ENCODE measurements at places on chromosomes 3 and 15.
A peak's percentile ranks its signal among the peaks of the same experiment; 100 is the strongest.

DNA sequence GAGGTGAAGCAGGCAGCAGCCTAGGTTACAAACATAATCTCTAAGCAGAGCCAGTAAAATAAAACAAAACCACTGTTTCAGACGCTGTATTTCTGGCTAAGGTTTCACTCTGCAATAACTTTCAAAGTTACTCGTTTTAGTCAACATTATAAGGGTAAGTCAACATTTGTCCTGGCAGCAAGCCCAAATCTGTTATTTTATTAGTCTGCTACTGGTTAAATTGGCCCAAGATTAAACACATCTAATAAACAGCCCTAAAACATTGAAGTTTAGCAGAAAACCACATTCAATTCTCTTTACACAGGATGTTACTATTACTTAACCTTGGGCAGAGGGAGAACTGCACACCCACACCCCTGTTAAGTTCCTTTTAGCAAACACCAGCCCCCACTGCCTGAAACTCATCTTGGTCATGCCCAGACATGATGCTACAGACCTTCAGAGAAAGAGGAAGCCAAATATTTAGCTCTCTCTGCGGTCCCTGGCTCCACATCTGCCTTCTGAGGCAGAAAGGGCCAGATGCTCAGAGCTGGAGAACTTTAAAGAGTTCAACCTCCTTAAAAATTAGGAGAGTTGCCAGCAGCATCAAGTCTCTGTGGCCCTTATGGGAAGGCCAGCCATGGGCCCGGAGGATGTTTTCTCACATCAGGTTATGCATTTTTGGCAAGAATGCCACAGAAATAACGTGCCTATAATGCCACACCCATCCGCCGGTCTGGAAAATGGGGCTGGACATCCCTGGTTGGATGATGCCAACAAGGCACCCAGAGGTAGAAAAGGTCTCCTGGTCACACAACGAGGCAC lies 17.9 kb downstream of the ARHGEF3 start:
- peak; percentile 95 for DNase-seq

DNA sequence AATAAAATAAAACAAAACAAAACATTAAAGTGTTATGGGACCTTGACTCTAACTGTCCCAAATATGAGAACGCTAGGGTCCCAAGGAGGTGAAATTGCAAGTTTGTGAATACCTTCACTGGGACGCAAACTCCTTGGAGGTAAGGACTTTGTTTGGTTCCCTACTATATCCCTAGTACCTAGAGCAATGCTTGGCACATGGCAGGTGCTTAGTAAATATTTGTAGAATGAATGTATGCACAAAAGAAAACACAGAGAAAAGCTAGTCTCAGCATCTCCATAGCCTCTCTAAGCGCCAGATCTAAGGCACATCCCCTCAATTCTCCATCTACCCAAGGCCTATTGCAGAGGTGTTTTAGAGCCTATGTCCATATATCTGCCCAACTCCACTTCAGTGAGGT lies 30.5 kb downstream of the GPR176 start:
- no peak for DNase-seq

GRCh38 chr3:3180456-3180855 lies 965 bp upstream of the CRBN start:
- no peak for DNase-seq

DNA sequence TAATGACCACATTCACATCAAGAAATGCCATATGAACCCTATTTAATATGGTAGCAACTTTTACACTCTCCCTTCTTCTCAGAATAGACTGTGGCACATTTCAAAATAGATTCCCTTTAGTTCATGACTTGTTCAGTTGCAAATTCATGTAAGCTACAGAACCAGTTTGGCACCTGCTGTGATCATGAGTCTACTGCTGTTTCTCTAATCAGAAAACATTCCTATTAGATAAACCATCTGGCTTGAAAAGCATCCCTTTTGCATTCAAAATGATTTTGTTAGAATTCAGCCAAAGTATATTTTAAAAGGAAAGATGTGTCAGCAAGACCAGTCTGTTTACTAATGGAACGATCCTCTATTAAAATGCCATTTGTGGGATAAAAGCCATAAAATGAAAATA lies 304.4 kb downstream of the BCHE start:
- no peak for DNase-seq

GRCh38 chr3:52121813-52122212 lies 32.4 kb downstream of the POC1A start:
- DNase-seq, result no peak

DNA sequence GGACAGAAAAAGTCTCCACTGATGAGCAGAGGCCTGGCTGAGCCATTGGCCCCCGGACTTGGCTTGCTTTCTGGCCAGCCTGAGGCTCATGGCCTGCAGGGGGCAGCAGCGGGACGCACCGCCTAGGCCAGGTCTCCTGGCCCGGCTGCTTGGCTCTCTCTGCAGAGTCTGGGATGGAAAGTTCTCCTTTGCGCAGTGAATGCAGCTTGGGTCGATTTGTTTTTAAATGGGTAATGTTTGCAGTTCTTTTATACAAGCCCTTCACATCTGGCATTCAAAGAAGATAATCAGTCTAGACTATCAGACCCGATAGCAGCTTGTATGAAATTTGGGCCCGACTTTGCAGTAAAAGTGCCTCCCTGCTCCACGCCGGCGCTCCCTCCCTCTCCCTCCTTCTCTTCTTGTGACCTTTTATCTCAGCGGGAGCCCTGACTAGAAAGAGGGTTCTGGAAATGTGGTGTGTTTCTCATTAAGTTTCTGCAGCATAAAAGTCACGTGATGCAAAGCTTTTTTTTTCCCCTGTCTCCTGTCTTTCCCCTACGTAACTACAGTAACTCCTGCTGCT lies 59.9 kb downstream of the ZNF621 start:
- peak; percentile 55 for DNase-seq

DNA sequence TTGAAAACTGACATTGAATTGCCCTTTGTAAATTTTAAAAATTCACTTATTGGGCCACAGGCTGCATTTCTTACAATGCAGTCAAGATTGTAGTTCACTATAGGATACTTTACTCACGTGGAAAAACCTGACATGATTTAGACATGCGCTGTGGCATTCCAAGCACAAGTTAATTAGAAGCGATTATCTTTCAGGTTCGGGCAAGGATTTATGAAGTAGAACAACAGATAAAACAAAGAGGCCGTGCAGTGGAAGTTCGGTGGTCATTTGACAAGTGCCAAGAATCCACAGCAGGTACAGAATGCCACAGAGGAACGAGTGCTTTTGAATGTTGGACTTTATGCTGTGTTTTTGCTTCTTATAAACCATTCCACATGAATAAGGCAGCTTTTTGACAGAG lies 37.8 kb downstream of the GPR171 start:
- no peak for DNase-seq

GRCh38 chr3:58351920-58352319 lies 19.2 kb downstream of the PXK start:
- no peak for DNase-seq

DNA sequence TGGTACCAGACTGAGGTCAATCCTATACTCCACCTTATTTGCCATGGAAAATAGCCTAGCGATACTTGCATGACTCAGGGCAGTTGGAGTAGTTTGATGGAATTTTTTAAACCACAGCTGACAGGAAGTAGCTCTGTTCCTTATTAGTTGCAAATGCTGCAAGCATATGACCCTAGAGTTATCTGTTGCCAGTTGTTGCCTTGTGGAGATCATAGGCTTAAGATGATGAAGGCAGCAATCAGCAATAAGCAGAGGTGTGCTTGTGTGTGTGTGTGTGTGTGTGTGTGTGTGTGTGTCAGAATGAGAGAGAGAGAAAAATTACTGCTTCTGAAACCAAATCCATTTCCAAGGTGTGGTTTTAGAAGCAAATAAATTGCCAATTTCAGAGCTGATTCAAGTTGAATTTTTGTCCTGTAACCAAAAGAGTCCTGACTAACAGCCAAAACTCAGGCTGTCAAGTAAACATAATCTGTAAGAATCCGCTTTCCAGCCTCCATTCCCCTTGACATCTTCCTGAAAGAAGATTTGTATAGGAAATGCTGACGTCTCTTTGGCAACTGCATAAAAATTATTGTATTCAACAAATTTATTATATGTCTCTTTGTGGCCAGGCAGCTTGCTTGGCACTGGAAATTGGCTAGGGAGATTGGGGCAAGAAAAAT lies 141.2 kb downstream of the SERPINI1 start:
- peak; percentile 45 for DNase-seq

DNA sequence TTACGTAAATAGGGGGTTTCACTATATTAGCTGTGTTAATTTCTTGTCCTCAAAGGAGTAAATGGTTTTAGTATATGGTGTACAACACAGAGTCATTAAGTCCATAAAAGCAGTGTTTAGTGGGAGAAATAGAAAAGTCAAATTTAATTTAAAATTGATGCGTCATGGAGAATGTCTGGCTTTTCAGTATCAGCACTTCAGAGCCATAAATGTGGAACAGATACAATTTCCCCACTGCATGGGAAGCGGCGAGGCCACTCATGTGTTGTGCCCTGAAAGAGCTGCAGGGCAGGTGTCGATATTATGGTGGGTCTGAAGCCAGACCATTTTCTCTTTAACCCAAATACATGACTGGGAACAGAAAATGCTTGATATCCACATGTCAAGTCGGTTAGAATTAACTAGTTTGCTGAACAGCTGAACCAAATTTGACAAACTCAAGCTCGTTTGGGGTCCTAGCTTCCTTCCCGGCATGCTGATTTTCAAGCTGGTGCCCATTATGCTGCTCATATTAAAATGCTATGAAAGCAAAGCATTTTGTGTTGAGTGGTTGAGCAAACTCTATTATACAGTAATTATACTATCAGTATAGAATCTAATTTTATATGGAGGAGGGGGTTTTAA lies 364.6 kb upstream of the TBL1XR1 start:
- DNase-seq, result no peak

DNA sequence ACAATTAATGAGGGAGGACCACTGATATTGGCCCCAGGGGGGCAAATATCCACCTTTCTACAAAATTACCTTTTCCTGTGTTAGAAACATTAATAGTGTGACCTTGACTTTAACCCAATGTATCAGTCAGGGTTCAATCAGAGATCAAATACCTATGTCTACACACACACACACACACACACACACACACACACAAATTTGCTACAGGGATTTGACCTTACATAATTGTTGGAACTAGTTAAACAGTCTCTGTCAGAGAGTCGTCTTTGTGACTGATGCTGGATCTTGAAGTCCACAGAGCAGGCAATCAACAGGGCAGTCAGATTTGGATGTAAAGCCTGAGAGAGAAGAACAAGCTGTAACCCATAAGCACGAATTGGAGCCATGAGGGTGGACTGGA lies 32.5 kb downstream of the TM4SF4 start:
- DNase-seq, result no peak

DNA sequence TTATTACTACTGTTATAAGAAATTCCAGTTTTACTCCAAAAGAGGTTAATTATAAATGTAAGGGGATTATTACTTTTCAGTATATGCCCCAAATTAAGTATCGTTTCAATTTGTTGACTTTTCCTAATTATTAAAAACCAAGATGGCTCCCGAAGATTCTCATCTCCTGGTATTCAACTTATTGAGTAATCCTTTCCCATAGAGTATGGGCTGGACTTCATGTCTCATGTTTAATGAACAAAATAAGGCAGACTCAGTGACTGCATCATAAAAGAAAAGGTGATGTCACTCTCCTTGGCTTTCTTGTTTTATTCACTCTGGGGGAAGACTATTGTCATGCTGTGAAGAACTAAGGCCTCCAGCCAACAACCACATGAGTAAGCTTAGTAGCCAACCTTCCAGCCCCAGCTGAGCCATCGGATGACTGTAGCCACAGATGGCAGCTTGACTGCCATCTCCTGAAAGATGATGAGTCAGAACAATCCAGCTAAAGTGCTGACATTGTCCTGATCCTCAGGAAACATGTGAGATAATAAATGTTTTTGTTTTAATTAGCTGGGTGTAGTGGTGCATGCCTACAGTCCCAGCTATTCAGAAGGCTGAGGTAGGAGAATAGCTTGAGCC lies 17.3 kb downstream of the IGF2BP2 start:
- DNase-seq, result peak; percentile 97

DNA sequence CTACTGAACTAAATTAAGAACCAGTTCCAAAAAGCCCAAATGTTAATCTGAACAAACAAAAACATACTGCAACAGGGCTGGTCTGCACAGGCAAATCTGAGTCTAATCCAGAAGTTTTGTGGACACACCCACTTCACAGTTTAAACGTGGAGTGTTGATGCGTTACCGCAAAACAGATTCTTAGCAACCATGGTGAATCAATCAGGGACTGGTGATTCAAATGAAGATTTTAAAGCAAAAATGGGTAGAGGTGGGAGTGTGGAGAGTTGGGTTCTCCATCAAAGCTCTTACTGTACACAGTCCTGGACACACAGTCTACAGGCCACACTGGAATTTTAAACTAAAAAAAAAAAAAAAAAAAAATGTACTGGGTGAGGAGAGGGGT lies 5.2 kb downstream of the ANXA2 start:
- peak; percentile 87 for DNase-seq

DNA sequence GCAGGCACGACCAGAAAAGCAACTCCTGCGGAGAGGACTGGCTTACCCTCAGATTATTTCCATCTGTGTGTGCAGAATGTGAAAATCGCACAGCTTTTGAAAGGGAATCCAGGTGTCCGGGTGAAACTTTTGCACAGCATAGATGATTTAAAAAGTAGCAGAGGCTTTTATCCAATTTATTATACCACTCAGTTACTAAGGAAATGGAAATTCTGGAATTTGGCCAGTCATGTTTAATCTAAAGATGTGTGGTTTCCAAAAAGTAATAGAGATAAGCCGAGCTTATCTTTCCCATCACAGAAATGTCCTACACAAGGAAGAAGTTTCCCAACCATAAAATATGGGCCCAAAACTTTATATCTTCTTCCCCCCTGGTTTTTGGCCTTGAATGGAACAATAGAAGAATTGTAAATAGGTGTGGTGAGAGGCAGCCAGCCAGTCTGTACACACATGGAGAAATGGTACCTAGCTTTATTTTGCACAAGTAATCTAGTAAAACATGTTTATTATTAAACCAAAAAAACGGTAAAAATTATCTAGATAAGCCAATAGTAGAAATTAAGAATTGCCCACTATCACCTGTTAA lies 19.3 kb upstream of the SLC24A5 start:
- DNase-seq, result no peak

All from mammary epithelial cell (primary cell).